ENCODE measurements at places on chromosomes 4 and X.

DNA sequence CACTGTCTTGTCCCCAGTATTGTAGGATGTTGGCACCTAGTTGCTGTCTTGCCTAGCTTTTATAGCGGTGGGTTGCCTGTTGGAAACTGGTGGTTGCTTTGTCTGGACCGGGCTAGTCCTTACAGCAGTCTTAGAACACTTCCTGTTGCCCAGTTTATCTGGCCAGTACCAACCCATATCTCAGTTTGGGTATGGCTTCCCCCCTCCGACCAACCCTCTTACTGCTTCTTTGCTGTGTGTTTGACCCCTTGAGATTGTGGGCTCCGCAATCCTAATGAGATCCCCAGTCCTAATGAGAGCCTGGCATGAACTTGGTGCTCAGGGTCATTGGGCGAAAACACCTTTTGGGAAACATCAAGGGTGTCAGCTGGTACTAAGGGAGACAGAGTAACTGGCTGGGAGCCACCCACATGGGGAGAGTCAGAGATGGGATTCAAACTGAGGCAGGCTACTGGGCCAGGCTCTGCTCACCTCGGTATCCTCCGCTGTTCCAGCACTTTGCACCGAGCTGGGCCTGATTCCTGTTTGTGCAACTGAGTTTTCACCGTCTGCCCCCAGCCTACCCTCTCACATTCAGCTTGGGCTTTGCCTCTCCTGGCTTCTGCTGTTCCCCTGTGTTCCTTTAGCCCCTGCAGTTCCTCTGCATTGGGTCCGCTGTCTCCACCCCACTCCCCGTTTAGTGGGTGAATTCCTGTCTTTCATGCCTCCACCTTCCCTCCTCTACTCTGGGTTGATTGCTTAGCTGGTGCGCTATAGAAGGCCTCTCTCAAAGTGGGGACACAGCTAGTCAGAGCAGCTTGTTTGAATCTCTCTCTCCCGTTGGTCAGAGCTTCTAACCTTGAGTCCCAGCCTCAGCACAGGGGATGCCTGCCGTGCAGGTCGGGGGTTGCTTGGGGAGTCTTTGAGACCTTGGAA, 1.6 kb downstream of the TBC1D14 start:
- no peak for DNase-seq

- no peak for DNase-seq
Observed at GRCh38 chr4:5137226-5137625, 85.9 kb downstream of the STK32B start.

GRCh38 chrX:103823591-103823990, 8.5 kb downstream of the RAB9B start:
- no peak for DNase-seq

GRCh38 chr4:41145571-41146078, 68.7 kb downstream of the APBB2 start:
- DNase-seq, result peak; percentile 84

- no peak for DNase-seq
Observed at GRCh38 chr4:122541996-122542395, 78.9 kb downstream of the IL21 start.

GRCh38 chr4:8706216-8707044, 113.9 kb downstream of the CPZ start:
- no peak for DNase-seq

DNA sequence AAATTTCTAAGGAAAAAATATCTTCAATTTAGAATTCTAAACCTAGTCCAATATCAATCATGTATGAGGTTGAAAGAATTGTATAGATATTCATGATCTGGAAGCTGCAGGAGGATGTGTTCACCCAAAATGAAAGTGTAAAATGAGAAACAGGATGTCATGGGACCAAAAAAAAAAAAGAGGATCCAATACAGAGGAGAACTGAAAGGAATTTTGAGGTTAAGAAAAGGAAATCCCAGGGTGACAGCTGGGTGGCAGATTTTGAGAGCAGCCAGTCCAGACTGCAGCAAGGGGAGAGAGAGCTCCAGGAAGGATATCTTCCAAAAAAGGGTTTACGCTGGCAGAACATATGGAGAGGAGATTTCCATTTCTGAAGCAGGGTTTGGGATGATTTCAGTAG, 38.9 kb downstream of the TLR10 start:
- DNase-seq, result no peak

DNA sequence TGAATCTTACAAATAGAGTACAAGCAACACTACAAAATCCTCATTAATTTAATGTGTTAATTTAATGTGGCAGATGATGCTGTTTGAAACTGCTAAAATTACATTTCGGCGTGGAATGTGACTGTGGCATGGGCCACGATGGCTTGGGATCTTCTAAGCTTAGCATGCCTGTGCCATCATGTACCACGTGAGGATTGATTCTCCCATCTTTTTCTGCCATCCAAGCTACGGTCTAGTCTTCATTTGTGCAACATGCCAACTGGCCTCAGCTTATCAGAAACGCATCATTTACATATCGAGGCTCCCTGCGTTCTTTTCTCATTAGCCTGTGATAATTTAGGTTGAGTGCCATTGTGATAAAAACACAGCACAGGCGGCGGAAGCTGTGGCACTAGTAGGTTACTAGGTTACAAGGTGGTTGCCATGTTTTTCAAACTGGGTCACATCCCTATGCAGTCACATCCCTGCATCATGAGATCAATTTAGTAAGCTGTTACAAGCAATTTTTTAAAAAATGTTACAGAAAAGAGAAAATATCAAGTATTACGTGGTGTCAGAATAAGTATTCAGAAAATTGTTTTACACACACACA, 189.9 kb upstream of the RBPJ start:
- no peak for DNase-seq

DNA sequence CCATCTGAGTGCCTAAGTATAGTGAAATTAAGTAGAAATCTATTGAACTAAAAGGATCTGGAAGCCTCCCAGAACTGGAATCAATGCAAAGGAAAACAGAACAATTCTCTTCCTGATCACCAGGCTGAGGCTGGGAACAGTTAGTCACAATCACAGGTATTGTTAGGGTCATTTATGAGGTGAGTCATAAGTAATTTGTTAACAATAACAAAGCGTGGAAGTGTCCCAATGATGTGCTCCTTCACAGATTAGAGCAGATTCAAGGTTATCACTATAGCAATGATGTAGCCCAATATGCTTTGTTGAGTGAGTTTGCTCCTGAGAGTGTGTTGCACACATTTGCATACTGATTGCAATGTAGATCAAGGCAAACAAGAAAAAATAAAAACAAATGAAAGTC, 228.1 kb downstream of the ZNF674 start:
- DNase-seq, result no peak

- no peak for DNase-seq
Observed at GRCh38 chr4:120995266-120996010, 72.9 kb upstream of the PRDM5 start.

- DNase-seq, result no peak
Observed at GRCh38 chrX:149837639-149838038, 43.3 kb upstream of the MAGEA8 start.

GRCh38 chr4:148434075-148434773, 8.0 kb downstream of the NR3C2 start:
- DNase-seq, result peak; percentile 83

DNA sequence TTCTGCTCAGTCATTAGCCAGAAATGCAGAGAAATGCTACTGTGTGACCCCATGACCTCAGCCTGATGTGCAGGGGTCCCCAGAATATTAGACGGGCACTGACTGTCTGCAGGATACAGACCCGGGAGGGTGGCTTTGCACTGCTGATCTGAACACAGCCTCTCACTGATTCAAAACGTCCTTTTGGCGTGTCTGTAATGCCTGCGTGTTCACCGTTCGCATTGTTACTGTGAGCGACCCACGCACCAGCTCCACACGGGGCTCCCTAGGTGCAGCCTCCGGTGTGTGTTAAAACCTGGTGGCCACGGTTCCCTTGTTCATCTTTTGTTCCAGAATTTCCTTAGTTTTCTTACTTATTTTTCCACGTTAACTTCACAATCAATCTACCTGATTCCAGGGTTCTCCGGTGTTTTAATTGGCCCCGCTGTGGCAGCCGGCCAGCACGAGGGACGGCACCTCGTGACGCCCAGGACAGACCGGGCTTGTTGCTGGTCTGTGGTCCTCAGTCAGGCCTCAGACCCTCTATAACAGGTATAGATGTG, 32.0 kb upstream of the SPON2 start:
- DNase-seq, result no peak

DNA sequence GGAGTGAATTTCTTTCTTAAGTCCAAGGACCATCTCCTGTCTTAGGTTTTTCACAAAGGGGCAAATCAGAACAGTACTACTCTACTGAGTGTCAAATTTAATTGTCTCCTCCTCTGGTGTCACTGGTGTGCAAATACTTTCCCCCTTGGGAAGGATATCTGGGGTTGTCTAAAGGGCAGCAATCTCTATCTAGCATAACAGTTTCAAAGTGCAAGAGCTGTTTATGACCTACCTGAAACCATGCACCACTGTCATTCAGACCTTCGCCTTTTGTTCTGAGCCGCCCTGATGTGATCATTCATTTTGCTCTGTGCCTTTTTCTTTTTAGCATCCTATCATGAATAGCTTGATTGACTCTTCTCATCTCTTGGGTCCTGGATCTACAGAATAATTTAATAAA, 39.3 kb downstream of the IL1RAPL1 start:
- DNase-seq, result no peak

GRCh38 chr4:122702939-122703338, 29.6 kb upstream of the BBS12 start:
- no peak for DNase-seq

- DNase-seq, result no peak
Observed at GRCh38 chr4:21451032-21451431, 497.5 kb downstream of the KCNIP4 start.

DNA sequence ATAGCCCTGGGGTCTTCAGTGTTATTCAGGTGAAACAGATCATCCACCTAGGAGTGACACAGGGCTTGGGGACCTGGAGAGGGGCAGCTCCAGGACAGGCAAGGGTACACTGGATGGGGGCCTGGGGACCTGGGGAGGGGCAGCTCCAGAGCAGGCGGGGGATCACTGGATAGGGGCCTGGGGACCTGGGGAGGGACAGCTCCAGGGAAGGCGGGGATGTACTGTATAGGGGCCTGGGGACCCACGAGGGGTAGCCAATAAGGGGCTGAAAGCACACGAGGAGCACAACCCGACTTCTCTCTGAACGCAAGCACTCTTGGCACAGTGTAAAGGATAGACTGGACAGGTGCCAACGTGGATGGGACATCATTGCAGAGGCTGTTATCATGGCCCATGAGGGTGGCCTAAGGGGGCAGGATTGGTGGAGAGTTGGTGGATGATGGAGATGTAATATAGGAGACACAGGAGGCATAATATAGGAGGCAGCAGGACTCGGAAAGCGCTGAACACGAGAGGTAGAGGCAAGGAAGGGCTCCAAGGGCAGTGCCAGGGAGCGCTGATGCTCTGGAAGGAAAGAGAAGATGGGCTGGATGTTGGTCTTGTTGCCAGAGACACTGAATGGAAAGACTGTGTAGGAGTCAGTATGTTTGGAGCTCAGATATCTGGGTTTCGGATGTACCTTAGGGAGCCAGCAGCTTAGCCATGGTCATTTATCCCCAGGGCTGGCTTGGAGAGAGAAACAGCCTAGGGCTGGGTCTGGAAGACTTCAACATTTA, 37.9 kb upstream of the FGFBP2 start:
- no peak for DNase-seq

GRCh38 chr4:66777097-66777496, 768.2 kb downstream of the CENPC start:
- no peak for DNase-seq

GRCh38 chrX:6307156-6307555, 78.5 kb upstream of the NLGN4X start:
- no peak for DNase-seq

DNA sequence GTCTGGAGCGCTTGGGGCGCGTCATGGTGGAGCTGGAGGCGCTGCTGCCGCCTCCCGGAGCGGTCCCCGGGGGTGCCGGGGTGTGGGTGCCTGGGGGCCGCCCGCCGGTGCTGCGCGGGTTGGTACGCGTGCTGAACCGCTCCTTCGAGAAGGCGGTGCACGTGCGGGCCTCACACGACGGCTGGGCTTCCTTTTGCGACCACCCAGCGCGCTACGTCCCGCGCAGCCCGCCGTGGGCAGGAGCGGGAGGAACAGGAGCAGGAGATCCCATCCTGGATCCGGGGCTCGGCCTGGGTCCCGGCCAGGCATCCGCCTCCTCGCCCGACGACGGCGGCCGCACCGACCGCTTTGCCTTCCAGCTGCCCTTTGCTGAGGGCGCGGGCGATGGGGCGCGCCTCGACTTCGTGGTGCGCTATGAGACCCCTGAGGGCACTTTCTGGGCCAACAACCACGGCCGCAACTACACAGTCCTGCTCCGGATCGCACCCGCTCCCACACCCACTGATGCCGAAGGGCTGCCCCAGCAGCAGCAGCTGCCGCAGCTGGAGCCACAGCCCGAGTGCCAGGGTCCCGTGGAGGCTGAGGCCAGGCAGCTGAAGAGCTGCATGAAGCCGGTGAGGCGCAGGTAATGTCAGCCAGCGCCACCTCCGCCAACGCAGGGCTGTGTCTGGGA, 792 bp downstream of the PPP1R3F start:
- DNase-seq, result no peak

DNA sequence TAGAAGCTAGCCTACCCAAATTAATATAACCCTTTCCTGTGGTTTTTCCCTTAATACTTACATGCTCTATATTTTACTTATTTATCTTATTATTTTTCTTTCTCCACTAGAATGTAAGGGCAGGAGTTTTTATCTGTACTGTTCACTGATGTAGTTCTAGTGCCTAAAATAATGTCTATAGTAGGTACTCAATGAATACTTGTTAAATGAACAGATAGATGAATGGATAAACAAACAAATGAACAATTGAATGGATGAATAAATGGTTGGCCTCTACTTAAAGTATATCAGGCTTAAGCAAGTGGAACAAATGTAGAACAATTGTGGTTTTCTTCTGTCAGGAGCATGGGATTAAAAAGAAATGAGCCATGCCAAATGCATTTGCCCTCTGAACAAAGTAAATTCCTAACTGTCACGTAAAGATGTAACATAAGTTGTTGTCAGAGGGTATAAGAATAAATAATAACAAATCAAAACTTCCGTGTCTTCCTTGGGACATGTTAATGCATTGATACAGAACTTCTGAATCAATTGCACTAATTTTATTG, 54.1 kb downstream of the SYTL5 start:
- DNase-seq, result no peak

GRCh38 chr4:173585876-173586572, 56.0 kb upstream of the HAND2 start:
- DNase-seq, result no peak

DNA sequence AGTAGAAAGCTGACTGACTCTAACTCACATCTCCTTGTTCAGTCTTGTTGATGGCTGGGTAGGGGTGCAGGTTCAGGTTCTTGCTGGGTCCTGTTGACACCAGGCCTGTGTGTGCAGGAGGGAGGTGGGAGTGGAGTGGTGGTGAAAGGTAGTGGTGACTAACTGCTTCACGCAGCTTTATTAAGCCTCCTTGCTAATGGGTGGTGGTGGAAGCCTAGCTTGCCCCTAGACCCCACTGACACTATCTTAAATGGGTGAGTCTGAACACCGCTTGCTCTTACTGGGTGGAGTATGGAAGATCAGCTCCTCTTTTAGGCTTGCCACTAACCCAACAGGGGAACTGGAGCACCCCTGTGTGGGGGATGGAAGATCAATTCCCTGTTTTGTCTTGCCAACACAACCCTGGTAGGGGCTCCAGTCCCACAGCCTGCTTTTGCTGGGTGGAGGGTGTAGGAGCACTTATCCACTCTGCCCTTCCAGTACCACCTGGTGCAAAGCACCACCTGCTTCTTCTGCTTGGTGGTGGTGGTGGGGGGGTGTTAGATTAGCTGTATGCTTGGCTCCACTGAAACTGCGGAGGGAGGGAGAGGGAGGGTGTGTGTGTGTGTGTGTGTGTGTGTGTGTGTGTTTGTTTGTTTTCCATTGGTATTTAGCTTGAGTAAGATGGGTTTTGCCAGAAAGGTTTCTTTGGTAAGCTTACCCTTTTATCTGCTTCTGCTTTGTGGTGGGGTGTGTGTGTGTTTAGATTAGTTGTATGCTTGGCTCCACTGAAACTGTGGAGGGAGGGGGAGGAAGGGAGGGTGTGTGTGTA, 25.6 kb downstream of the KDM6A start:
- peak; percentile 14 for DNase-seq

Data from MM.1S (cell line).